Breast epithelium (tissue), 4 donors: ENCODE measurements at places on chromosomes 6 and 20. TPM values are rescaled to one million over a fixed set of nuclear protein-coding genes. Genes with fewer than 3 reads are reported as not detected.

DNA sequence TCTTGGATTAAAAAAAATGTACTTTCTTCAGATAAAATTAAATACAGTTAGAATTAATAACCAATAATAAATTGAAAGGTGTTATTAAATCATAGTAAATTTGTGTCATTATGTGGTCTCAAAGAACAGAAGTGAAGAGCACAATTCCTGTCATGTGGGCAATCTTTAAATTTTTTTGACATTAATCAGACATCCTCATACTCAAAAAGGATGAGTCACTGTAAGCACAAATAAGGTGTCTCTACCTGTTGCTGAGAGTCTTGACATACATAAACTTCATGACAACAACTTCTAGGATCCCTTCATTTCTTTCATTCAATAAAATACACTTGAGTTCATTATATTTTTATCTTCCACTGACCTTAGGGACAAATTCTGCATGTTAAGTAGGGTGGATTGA, 76.1 kb downstream of the SLC22A3 start:
- H3K4me3 ChIP-seq, result no peak overlapping the region
- no peak overlapping the region for H3K27ac ChIP-seq

- H3K4me3 ChIP-seq, result no peak overlapping the region
- no peaks in the 10 kb centered on the region for H3K4me1 ChIP-seq
- no peaks in the 10 kb centered on the region for H3K27me3 ChIP-seq
- H3K36me3 ChIP-seq, result no peaks in the 10 kb centered on the region
- H3K27ac ChIP-seq, result no peak overlapping the region
Observed at GRCh38 chr6:81608776-81609175, 143.7 kb downstream of the TENT5A start.

DNA sequence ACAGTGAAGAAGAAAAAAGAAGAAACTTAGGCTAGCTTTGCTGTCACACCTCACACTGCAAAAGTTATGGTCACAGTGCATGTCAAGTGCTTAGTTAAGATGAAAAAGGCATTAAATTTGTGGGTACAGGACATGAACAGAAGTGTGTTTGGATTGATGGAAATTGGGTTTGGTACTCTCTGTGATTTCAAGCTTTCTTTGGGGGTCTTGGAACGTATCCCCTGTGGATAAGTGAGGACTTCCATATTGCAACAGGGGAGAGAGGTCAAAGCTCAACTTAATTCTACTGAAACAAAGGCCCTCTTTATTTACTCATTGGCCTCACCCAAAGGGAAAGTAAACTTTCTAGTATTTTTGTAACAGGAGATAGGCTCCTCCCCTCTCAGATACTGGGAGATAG, 138.3 kb upstream of the FUT9 start:
- H3K27ac ChIP-seq, result no peak overlapping the region
- no peak for DNase-seq
- H3K36me3 ChIP-seq, result no peaks in the 10 kb centered on the region
- no peaks in the 10 kb centered on the region for H3K27me3 ChIP-seq
- H3K4me3 ChIP-seq, result no peak overlapping the region

GRCh38 chr6:38588631-38589366, 50.9 kb downstream of the BTBD9 start:
- DNase-seq, result no peak
- H3K4me3 ChIP-seq, result no peak overlapping the region
- H3K27me3 ChIP-seq, result no peaks in the 10 kb centered on the region
- no peaks in the 10 kb centered on the region for H3K36me3 ChIP-seq

GRCh38 chr6:163128324-163128723, 286.2 kb upstream of the QKI start:
- no peak overlapping the region for H3K27ac ChIP-seq
- H3K36me3 ChIP-seq, result no peaks in the 10 kb centered on the region
- no peaks in the 10 kb centered on the region for H3K4me1 ChIP-seq
- H3K4me3 ChIP-seq, result no peak overlapping the region
- no peaks in the 10 kb centered on the region for H3K27me3 ChIP-seq

GRCh38 chr20:23653400-23653938, 15.7 kb upstream of the CST3 start:
- H3K36me3 ChIP-seq, result no peaks in the 10 kb centered on the region
- DNase-seq, result no peak
- H3K27ac ChIP-seq, result no peak overlapping the region
- no peaks in the 10 kb centered on the region for H3K27me3 ChIP-seq

DNA sequence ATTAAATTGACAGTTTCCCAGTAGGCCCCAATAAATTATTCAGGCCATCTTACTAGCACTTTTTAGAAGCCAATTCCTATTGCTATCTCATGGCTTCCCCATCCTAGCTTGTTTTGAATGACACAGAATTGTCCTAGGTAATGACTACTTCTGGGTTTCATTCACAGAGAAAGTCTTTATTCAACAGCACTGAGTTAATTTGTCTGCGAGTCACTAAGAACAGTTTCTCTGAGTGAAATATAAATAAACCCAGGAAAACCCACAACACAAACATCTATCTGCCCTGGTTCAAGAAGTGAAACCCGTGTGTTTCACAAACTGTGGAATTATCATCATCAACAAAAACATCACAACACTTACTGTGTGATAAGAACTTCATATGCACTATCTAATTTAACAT, 1366.8 kb downstream of the EPHA7 start:
- no peaks in the 10 kb centered on the region for H3K4me1 ChIP-seq
- H3K36me3 ChIP-seq, result no peaks in the 10 kb centered on the region
- no peaks in the 10 kb centered on the region for H3K27me3 ChIP-seq
- no peak overlapping the region for H3K4me3 ChIP-seq
- no peak overlapping the region for H3K27ac ChIP-seq

GRCh38 chr6:17987697-17988421, 424 bp upstream of the KIF13A start:
- H3K36me3 ChIP-seq, result no peaks in the 10 kb centered on the region
- H3K27ac ChIP-seq, result peak overlapping the region; percentile 94
- DNase-seq, result peak; percentile 58
- H3K4me1 ChIP-seq, result no peaks in the 10 kb centered on the region
- no peaks in the 10 kb centered on the region for H3K27me3 ChIP-seq
- H3K4me3 ChIP-seq, result peak overlapping the region; percentile 82

- no peak for DNase-seq
- H3K27ac ChIP-seq, result no peak overlapping the region
- no peaks in the 10 kb centered on the region for H3K36me3 ChIP-seq
- no peaks in the 10 kb centered on the region for H3K27me3 ChIP-seq
- H3K4me1 ChIP-seq, result peaks cover 12% of the 10 kb centered on the region
Observed at GRCh38 chr20:31868853-31869672, 1.3 kb downstream of the DUSP15 start.

GRCh38 chr6:105793130-105793529, 293.0 kb upstream of the PRDM1 start:
- DNase-seq, result no peak
- H3K27me3 ChIP-seq, result no peaks in the 10 kb centered on the region
- H3K4me3 ChIP-seq, result no peak overlapping the region
- no peak overlapping the region for H3K27ac ChIP-seq

DNA sequence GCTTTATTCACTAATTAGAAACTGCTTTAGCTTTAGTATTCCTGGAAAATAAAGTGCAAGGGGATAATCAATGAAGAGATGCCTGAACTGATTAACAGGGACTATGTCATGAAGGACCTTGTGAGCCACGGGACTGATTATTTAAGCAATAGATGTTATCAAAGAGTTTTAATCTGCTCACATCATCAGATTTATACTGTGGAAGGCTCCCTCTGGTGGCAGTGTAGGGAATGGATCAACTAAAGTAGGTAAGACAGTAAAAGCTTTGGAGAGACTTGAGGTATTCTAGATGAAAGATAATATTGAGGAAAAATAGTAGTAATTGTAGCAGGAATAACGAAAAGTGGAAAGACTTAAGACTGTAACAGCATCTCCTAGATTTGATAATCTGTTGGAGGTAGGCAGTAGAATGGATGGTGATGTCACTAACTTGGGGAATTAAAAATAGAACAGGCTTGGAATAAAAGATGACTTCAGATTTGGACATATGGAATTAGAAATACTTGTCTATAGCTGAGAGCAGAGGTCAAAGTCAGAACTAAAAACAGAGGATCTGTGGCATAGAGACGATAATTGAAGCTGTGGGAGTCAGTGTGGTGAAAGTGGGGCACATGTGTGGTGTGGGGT, 80.3 kb upstream of the HTR1E start:
- H3K27me3 ChIP-seq, result no peaks in the 10 kb centered on the region
- DNase-seq, result no peak

DNA sequence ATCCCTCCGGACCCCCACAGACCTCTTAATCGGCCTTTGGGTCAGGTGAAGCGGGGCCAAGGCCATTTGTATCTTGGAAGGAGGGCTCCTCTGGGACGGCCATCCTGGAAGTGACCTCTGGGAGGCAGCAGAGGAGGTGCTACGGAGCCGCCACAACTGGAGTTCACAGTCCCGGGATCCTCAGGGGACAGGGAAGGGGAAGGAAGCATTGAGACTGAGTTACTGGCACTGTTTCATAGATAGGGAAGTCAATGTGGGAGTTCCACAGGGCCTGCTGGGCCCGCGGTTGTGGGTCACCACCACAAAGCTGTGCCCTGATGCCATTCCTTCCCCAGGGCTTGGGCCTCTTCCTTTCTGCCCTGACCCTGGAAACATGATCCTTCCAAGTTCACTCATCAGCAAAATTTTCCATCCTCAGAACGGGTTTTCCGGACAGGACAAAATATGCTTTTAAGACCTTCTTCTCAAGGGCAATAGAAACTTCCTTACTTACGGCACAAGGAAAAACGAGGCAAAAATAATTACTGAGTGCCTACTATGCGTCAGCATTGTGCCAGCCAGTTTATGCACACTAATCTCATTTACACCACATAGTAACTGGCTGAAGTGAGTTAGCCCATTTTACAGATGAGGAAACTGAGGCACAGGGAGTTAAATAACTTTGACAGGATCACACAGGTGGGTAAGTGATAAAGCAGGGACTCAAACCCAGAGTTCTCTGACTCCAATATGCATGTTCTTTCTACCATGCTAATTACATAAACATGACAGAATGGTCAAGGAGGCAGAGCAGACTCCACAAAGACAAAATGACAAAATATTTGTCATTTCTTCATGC, 143.8 kb downstream of the UNC5CL start:
- no peaks in the 10 kb centered on the region for H3K4me1 ChIP-seq
- no peak overlapping the region for H3K27ac ChIP-seq
- H3K4me3 ChIP-seq, result no peak overlapping the region

DNA sequence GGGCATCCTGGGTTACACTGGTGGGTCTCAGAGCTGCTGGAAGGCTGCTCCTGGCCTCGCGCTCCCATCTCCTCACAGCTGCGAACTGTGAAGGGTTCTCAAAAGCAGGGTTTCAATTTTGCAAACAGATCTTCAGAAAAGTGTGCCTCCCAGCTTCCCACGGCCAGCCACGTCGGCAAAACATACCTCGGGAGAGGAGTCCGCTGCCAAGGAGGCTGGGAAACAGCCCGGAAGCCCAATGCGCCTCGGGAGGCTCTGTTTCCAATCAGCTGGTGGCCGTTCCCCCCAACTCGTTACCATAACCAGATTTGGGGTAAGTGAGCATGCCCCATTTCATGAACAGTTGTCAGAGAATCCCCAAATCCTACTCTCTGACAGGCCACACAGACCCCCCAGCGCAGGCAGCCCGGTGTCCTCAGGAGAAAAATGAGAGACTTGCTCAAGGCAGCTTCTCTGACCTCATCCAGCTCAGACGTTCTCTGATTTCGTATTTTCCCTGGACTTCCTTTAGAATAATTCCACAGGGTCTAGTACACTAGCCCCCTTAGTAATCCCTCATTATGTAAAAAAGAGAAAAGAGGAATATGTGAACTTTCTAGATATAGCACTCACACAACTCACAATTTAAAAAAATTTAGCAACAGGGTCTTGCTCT, 98.4 kb downstream of the SNX5 start:
- H3K4me3 ChIP-seq, result peak overlapping the region; percentile 45
- H3K36me3 ChIP-seq, result no peaks in the 10 kb centered on the region
- peaks cover 4% of the 10 kb centered on the region for H3K4me1 ChIP-seq
- peak overlapping the region; percentile 62 for H3K27ac ChIP-seq
- no peak for DNase-seq

- H3K4me1 ChIP-seq, result no peaks in the 10 kb centered on the region
- DNase-seq, result no peak
- H3K27me3 ChIP-seq, result no peaks in the 10 kb centered on the region
- peaks cover 20% of the 10 kb centered on the region for H3K36me3 ChIP-seq
- H3K27ac ChIP-seq, result no peak overlapping the region
Observed at GRCh38 chr20:2460752-2461424, 9.7 kb downstream of the SNRPB start.

The FAM83B gene
- 8.8 TPM for total RNA-seq

The LTA gene
- total RNA-seq, result 0.29 TPM

The RIPOR3 gene
- 35.5 TPM for total RNA-seq

The FAM229B gene
- 12.5 TPM for total RNA-seq

The FAM209A gene
- not detected for total RNA-seq

The OPRM1 gene
- not detected for total RNA-seq
